ENCODE measurements at places on chromosomes 7 and 10.
A peak's percentile ranks its signal among the peaks of the same experiment; 100 is the strongest.

GRCh38 chr10:6101181-6101580 is 12.3 kb downstream of the RBM17 start:
- H3K4me1 ChIP-seq: peaks cover 38% of the 10 kb centered on the region
- H3K4me3 ChIP-seq: no peak overlapping the region
- H3K27me3 ChIP-seq: no peaks in the 10 kb centered on the region
- H3K27ac ChIP-seq: peak overlapping the region; percentile 22
- no peak for DNase-seq

- H3K4me3 ChIP-seq: no peak overlapping the region
- peaks cover 12% of the 10 kb centered on the region for H3K4me1 ChIP-seq
- peaks cover 21% of the 10 kb centered on the region for H3K27me3 ChIP-seq
- no peaks in the 10 kb centered on the region for H3K36me3 ChIP-seq
Measured at GRCh38 chr10:90222939-90223338, 521.5 kb downstream of the KIF20B start.

GRCh38 chr7:117087639-117088396 is 134.5 kb downstream of the ST7 start:
- no peak overlapping the region for H3K27ac ChIP-seq
- no peaks in the 10 kb centered on the region for H3K27me3 ChIP-seq
- DNase-seq: no peak
- H3K36me3 ChIP-seq: no peaks in the 10 kb centered on the region
- no peak overlapping the region for H3K4me3 ChIP-seq

- no peaks in the 10 kb centered on the region for H3K27me3 ChIP-seq
- no peak overlapping the region for H3K27ac ChIP-seq
- no peak overlapping the region for H3K4me3 ChIP-seq
- peaks cover 6% of the 10 kb centered on the region for H3K4me1 ChIP-seq
- no peak for DNase-seq
Measured at GRCh38 chr10:102546606-102547320, 43.0 kb downstream of the SUFU start.

DNA sequence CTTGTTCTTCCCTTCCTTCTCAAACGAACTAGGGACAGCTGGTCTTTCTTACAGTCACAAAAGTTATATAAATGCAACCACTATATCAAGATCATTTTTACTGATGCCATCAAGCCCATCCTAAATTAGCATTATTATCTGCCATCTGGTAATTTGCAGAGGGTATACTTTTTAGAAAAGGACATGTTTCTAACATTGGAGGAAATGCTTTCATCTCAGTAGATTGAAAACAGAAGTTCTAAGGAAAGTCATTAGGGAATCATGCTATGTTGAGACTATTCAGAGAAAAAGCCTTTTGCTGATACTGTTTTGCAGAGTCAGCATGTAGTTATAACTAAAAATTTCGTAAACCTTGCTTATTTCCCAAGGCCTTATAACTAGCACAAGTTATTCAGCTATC is 146.7 kb downstream of the WNT2 start:
- DNase-seq: no peak
- H3K4me1 ChIP-seq: no peaks in the 10 kb centered on the region
- H3K27ac ChIP-seq: no peak overlapping the region
- H3K36me3 ChIP-seq: peaks cover 8% of the 10 kb centered on the region

DNA sequence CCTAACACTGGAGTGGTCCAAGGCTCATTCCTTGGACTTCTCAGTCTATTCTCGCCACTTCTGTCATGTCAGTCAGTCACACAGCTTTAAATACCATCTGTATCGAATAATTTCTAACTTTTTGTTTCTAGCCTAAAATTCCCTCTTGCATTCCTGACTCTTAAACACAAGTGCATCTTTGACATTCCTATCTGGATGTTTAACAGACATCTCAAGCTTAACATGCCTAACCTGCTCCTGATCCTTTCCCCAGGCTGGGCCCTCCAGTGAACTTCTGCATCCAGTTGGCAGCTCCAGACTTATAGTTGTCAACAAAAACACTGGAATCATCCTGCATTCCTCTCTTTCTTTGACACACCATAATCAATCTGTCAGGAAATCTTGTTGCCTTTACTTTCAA is 4.5 kb upstream of the ABCB4 start:
- H3K4me3 ChIP-seq: no peak overlapping the region
- no peak overlapping the region for H3K27ac ChIP-seq
- no peaks in the 10 kb centered on the region for H3K36me3 ChIP-seq
- no peak for DNase-seq
- peaks cover 45% of the 10 kb centered on the region for H3K27me3 ChIP-seq
- peaks cover 3% of the 10 kb centered on the region for H3K4me1 ChIP-seq

DNA sequence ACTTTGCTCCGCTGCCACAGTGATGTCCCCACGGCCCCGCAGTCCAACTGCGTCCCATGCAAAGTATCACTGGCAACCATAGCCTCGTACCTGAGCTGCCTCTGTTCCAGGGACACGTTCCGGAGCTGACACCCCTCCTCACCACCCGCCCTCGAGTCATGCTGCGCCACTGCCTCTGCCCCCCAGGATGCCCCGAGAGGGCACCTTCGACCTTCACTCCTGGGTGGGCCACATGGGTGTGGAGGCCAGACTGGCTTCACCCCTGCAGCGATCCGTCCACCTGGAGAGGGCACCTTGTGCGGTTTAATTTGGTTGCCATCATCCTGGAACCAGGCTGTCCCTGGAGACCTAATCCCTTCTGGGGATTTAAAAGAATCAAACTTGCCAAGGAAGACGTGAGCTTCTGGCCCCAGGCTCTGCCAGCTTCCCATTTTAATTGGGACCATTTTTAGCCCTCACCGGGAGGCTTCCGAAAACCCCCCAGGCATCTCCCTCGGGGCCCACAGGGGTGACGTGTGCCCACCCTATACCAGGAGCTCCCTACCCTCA is 19.2 kb upstream of the TNRC18 start:
- H3K27me3 ChIP-seq: no peaks in the 10 kb centered on the region
- H3K36me3 ChIP-seq: peaks cover 9% of the 10 kb centered on the region
- H3K4me1 ChIP-seq: no peaks in the 10 kb centered on the region
- DNase-seq: no peak
- H3K27ac ChIP-seq: no peak overlapping the region

- no peak for DNase-seq
- H3K27ac ChIP-seq: no peak overlapping the region
- H3K27me3 ChIP-seq: no peaks in the 10 kb centered on the region
- no peaks in the 10 kb centered on the region for H3K4me1 ChIP-seq
- no peak overlapping the region for H3K4me3 ChIP-seq
- H3K36me3 ChIP-seq: no peaks in the 10 kb centered on the region
Measured at GRCh38 chr7:80908360-80908797, 10.5 kb downstream of the SEMA3C start.

DNA sequence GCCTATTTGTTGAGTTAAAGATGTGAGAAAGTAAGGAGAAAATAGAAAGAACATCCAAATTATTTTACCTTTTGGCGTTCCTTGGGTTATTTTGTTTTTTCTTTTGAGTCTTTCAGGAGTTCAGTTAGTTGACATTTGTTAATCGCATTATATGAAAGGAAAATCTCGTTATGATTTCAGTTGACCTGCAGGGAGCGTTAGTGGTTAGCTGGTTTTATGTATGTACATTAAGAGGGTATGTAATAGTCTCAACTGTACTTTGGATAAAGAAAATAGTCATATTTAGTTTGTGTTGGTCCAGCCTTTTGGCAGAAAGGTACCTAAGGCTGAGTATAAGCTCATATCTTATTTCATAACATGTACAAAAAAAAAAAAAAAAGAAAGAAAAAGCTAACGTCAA is 4.0 kb downstream of the BMPER start:
- DNase-seq: no peak
- H3K27me3 ChIP-seq: peaks cover 59% of the 10 kb centered on the region
- no peaks in the 10 kb centered on the region for H3K36me3 ChIP-seq
- peaks cover 2% of the 10 kb centered on the region for H3K4me1 ChIP-seq
- no peak overlapping the region for H3K4me3 ChIP-seq

DNA sequence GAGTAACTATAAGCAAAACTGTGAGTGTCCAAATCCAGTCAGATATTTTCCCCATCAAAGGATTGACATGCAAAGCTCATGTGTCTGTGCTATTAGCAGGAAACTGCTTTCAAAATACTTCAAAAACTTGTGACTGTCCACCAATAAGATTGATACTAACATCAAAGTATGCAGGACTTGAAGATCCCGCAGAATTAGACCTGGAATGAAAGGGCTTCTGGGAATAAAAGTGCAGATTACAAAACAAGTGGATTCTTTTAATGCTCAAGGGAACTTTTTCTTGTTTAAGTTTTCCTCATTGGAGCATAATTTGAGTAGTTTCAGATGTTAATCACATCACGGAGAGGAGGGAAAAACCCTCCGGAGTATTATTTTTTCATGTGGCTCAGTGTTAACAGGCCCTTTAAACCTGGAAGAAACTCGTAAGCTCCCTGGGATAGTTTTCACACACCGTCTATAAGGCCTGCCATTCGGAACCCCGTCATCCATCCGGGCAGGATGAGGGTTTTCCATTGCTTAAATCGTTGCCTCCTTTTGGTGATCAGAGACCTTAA is 33.9 kb upstream of the MKX start:
- no peaks in the 10 kb centered on the region for H3K36me3 ChIP-seq
- no peak overlapping the region for H3K27ac ChIP-seq
- H3K4me1 ChIP-seq: no peaks in the 10 kb centered on the region
- no peak for DNase-seq
- H3K4me3 ChIP-seq: no peak overlapping the region

GRCh38 chr7:34672430-34672829 is 14.4 kb downstream of the NPSR1 start:
- H3K36me3 ChIP-seq: no peaks in the 10 kb centered on the region
- H3K4me3 ChIP-seq: no peak overlapping the region
- no peak for DNase-seq
- no peak overlapping the region for H3K27ac ChIP-seq
- H3K4me1 ChIP-seq: no peaks in the 10 kb centered on the region

GRCh38 chr10:80461208-80462183 is 7.4 kb downstream of the TSPAN14 start:
- DNase-seq: peak; percentile 44
- H3K4me3 ChIP-seq: peak overlapping the region; percentile 98
- H3K27ac ChIP-seq: peak overlapping the region; percentile 96
- peaks cover 99% of the 10 kb centered on the region for H3K4me1 ChIP-seq

GRCh38 chr10:79070081-79070605 is 1.4 kb downstream of the ZMIZ1 start:
- no peaks in the 10 kb centered on the region for H3K36me3 ChIP-seq
- peak overlapping the region; percentile 85 for H3K4me3 ChIP-seq
- H3K4me1 ChIP-seq: peaks cover 30% of the 10 kb centered on the region

DNA sequence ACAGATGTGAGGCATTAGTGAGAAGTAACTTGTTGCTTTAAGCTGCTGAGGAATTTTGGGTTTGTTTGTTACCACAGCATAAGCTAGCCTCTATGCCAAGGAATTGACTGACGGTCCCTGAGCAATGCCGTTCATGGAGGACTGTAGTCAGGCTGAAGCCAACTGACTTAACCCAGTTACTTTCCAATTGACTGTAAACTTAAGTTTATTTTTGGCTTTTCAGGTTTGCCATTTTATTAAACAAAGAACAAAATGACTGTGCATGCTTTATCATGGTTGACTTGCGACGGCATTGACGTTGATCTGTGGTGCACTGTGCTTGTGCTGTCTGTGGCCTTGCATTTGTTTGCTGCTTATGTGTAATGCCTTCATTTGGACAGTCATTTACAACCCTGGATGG is 53.5 kb downstream of the DNAJB9 start:
- H3K4me3 ChIP-seq: no peak overlapping the region
- peaks cover 50% of the 10 kb centered on the region for H3K27me3 ChIP-seq
- no peaks in the 10 kb centered on the region for H3K36me3 ChIP-seq
- no peak overlapping the region for H3K27ac ChIP-seq

- H3K27me3 ChIP-seq: no peaks in the 10 kb centered on the region
- DNase-seq: no peak
- H3K36me3 ChIP-seq: peaks cover 2% of the 10 kb centered on the region
- H3K4me1 ChIP-seq: peaks cover 22% of the 10 kb centered on the region
- no peak overlapping the region for H3K27ac ChIP-seq
- H3K4me3 ChIP-seq: no peak overlapping the region
Measured at GRCh38 chr10:98391578-98391991, 23.4 kb downstream of the PYROXD2 start.

DNA sequence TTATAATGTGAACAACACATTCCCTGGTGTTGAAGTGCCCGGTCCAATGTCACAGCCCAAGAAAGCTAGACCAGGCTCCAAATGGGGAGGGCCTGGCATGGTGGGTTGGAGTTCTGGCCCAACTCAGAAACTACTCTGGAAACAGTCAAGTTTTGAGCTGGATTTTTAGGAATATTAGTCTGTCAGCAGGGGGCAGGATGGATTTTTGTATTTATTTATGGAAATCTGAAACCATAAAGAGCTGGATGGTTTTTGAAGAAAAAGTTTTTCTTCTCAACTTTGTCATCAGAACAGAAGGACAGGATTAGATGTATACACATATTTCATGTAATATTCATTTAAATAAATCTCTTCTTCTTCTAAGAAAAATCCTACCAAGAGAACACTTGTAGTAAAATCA is 97.5 kb downstream of the POU6F2 start:
- H3K4me1 ChIP-seq: no peaks in the 10 kb centered on the region
- H3K36me3 ChIP-seq: no peaks in the 10 kb centered on the region
- H3K27ac ChIP-seq: no peak overlapping the region

DNA sequence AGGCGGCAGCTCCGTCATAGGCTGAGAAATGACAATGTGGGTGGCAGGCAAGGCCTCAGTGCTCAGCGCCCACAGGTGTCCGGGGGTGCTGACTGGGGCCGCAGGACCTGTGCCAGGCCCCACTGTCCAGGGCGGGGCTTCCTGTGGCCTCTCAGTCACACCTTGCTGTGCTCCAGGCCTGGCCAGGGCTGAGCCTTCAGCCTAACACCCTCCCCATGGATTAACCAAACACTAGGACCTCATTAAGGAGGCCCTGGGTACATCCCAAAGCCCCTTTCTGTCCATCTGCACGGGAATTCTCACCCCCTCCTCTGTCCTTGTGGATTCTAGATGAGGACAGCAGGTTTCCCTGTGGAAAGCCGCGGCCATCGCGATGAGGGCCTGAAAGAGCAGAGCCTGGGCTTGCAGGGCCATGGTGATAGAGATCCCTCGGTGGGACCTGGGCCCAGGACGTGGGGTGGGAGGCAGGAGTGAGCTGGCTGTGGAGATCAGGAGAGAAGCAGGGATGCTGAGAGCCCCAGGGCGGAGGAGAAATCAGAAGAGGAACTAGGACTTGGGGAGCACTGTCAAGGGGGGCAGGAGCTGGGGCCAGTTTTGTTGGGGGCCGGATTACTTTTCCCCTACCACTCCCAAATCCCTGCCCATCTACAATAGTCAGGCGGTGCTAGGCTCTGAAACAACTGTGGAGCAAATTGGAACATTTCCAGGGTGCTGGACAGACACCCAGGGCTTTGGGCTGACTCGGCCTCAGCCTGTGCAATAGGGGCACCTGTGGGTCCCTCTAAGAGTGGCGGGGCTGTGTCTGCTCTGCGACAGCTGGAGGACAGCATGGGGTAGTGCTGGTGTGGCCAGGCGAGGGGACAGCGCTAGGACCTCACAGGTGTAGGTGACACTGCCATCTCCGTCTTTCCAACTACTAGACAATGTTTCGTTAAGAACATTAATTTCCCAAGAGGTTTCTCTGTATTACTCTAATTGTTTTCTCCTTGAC is 23.3 kb upstream of the MNX1 start:
- no peak overlapping the region for H3K4me3 ChIP-seq
- H3K27ac ChIP-seq: no peak overlapping the region
- DNase-seq: no peak
- H3K27me3 ChIP-seq: peaks cover 42% of the 10 kb centered on the region

Measured in activated T-cell treated with anti-CD3 and anti-CD28 coated beads, Interleukin-2, amount 50 U/mL, for 24 hours (primary cell).